ENCODE measurements at places on chromosomes 12 and 14.
A peak's percentile ranks its signal among the peaks of the same experiment; 100 is the strongest.

GRCh38 chr12:6335451-6336078 is 6.3 kb downstream of the TNFRSF1A start:
- DNase-seq, result peak; percentile 91

DNA sequence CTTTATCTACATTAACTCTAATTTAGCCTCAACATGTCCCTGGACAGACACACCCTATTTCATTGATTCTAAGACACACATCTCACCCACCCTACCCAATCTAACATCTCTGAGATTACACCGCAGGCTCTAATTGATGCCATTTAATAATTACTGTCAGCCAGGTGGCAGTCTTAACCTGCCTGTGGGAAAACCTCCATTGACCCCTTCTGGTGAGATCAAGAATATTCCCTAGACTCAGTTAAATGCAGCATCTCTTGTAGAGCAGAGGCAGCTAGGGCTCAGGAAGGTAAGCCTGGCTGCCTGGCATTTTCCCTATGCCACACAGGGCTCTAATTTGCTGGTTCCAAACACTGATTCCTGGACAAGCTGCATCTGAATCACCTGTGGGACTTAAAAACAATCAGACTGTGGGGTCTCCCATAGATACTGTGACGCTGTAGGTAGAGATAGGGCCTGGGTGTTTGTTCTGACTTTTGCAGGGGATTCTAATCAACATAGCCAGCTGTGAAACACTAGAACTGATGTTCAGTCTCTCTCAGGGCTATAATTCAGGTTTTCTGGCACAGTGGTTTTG is 14.3 kb downstream of the MCRS1 start:
- DNase-seq, result peak; percentile 41

GRCh38 chr12:53991077-53991460 is 6.1 kb downstream of the HOXC10 start:
- no peak for DNase-seq

- no peak for DNase-seq
Measured at GRCh38 chr12:3436461-3437065, 54.4 kb upstream of the PRMT8 start.

DNA sequence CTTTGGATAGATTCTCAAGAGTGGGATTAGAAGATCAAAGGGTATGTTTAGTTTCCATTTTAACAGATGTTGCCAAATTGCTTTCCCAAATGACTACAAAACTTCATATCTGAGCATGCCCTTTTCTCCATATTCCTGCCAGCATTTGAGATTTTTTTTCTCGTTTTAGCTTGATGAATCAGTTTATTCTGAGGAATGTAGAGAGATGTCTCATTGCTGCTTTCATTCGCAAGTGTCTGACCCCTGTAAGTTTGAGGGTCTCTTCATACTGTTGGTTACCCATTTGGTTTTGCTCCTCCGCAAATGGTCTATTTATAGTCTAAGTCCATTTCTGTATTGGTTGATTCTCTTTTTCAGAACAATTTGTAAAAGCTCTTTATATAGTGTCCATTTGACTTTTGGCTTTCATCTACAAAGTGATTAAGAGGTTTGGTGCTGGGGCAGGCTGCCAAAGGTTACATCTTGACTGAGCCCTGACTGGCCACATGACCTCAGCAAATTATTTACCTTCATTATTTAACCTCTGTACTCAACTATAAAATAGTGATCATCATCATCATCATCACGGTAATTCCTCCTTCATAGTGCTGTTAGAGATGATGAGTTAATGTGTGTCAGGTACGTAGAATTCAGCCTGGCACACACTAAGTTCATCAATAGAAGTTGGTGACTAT is 33.6 kb downstream of the HCAR2 start:
- DNase-seq, result no peak

- DNase-seq, result no peak
Measured at GRCh38 chr12:44537354-44537753, 338.8 kb downstream of the NELL2 start.

DNA sequence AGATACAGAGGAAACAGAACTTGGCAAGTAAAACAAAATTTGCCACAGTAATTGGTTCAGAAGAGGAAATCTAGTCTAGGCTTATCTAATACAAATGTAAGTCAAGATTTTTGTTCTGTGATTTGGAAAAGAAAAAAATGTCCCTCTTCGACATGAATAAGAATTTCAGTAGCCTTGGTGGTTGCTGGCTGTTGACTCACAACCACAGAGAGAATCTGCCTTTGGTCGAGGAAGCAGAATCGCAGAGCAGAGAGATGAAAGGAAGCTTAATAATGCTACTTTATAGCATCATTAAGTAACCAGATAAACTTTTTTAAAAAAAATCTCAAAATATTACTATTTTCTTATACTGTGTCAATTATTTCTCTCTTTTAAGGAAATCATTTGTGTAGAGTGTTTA is 1096.6 kb downstream of the FLRT2 start:
- no peak for DNase-seq

GRCh38 chr14:96071561-96071960 is 32.4 kb downstream of the C14orf132 start:
- no peak for DNase-seq

Measured in activated naive CD4-positive, alpha-beta T cell treated with anti-CD3 and anti-CD28 coated beads, Interleukin-2, amount 10 ng/mL, durations not matched to agents 7 days and 5 days (primary cell).